Cerebellum (tissue), 4 donors: ENCODE measurements at places on chromosomes 3 and 15. TPM values are rescaled to one million over a fixed set of nuclear protein-coding genes. Genes with fewer than 3 reads are reported as not detected.

DNA sequence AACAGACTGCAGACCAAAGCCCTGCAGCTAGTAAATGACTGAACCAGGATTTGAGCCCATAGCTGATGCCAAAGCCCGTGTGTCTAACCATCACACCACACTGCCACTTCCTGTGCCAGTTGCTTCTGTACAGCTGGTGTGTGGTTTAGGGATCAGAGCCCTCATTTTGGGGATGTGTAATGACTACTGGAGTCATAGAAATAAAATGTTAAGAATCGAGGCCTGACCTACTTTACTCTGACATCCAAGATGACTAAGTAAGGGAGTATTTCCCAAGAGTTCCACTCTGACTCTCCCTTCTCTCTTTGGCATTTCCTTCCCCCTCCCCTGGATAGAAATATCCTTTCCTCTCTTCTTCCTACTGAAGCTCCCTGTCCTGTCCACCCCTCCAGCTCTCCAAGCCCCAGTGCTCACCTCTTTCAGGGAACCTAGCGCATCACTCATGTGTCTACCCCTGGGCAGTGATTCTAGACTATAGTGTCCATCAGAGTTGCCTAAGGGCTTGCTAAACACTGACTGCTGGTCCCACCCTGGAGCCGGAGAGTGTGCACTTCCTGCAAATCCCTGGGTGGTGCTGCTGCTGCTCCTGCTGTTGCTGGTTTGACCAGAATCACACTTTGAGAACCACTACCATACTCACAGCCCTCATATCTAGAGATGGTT, 53.8 kb downstream of the MGLL start:
- no peak for DNase-seq

GRCh38 chr3:157498371-157498770, 4.8 kb downstream of the VEPH1 start:
- no peak for DNase-seq

DNA sequence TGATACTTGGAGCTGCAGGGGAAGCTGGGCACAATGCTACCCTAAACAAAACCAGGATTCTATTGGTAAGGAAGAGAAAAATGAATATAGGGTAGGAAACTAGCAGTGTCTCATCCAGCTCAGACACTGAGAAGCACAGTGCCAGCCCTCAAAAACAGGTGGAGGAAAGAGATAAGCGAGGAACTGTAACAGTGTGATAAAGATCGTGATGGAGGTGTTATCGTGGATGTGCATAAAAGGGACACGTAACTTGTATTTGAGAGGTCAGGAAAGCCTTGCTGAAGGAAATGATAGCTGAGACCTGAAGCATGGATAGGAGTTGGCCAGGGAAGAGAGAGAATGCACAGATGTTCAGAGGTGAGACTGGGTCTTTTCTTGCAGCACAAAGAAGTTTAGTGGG, 27.4 kb downstream of the MIX23 start:
- no peak for DNase-seq

CHRNA7 gene
- total RNA-seq, result 7.3 TPM

GRCh38 chr3:143358793-143359491, 239.4 kb downstream of the CHST2 start:
- no peak for DNase-seq

DNA sequence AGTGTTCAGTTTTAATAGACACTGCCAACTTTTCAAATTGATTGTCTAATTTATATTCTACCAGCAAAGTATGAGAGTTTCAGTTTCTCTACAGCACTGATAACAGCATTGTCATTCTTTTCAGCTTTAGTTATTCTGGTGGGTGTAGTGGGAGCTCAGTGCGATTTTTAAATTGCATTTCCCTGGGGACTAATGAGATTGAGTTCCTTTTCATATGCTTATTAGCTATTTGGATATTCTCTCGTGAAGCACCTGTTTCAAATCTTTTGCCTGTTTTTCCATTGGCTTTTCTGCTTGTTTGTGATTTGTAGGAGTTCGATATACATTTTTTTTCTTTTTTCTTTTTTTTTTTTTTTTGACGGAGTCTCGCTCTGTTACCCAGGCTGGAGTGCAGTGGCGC, 18.8 kb upstream of the IDH2 start:
- DNase-seq, result no peak

DNA sequence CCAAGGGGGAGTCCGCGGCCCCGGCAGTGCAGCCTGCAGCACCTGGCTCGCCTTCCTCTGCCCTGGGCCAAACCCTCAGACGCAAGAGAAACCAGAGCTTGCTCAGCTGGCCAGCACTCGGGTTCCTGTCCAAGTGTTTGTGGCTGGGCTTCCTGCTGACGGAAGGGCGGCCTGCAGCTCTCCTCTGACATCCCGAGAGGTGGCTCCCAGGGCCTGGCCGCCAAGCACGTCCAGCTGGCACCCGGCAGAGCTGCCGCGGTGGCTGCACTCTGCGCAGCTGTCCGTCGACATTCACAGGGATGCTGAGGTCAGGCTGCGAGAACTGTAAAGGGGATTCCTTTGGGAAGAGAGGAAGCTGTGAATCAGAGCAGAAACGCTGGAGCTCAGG, 85.6 kb downstream of the CPN2 start:
- no peak for DNase-seq

- DNase-seq, result no peak
These were observed 11.0 kb downstream of the SCN10A start for GRCh38 chr3:38805004-38805403.

DNA sequence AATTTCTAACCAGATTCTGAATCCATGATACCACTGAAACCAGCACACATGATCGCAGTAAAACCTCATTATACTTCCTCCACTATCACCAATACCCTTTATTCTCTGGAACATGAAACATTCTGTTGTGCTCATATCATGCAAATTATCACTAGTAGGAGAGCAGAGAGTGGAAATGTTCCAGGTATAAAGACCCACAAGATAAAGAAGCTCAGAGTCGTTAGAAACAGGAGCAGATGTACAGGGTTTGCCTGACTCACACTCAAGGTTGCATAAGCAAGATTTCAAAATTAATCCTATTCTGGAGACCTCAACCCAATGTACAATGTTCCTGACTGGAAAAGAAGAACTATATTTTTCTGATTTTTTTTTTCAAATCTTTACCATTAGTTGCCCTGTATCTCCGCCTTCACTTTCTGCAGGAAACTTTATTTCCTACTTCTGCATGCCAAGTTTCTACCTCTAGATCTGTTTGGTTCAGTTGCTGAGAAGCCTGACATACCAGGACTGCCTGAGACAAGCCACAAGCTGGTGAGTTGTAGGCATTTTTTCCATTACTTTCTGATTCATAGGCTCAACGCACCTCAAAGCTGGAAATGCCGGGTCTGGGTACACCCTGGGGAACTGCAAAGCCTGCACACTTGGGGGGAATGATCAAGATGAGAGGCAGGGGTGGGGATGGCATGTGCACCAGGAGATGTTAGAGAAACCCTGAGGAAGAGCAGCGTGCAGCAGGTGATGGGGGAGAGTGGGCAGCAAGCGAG, at the start of gene CCR2:
TSS of gene CCR2 (plus strand) at position 465 of the 764 bp plus-strand sequence. CDS start 3,417 bp downstream, outside the sequence.
- DNase-seq, result no peak

GRCh38 chr3:38255627-38256026, 10.0 kb upstream of the SLC22A13 start:
- no peak for DNase-seq

GRCh38 chr3:21330293-21330692, 420.7 kb downstream of the ZNF385D start:
- DNase-seq, result no peak

DNA sequence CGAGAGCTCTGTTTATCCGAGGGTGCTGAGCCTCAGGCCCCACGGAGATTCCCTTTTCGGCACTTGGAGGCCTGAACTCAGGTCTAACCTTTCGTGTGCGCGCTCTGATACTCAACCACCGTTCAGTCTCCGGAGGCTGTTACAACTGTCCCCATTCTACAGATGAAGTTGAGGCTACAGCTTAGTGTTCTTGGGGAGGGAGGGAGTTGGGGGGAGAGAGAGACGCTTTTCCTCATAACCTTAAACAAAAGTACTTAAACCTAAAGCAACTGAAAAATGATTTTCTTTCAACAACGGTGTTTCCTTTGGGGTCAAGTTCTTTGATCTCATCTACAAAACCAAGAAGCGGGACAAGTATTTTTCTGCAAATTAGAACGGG, 952 bp upstream of the CHST2 start:
- no peak for DNase-seq

- DNase-seq, result no peak
These were observed 5.5 kb upstream of the IMPDH2 start for GRCh38 chr3:49034650-49035049.

DNA sequence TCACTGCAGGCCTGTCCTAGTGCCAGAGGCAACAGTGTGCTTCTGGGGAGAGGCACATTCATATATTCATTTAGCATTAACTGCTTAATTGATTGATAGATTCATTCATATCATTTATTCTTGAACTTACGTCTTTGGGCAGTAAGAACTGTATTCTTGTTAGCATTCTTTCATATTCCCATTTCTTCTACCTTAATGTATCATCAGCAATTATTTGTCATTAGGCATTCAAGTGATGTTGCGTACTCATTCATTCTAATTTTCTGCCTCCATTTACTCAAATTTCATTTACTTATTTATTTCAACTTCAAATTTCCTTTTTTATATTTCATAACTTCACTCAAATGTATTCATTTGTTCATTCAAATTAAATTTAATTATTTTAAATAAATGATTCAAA, 31.5 kb upstream of the CCR4 start:
- no peak for DNase-seq

- no peak for DNase-seq
These were observed 376.5 kb downstream of the MFSD1 start for GRCh38 chr3:159178209-159178897.

DNA sequence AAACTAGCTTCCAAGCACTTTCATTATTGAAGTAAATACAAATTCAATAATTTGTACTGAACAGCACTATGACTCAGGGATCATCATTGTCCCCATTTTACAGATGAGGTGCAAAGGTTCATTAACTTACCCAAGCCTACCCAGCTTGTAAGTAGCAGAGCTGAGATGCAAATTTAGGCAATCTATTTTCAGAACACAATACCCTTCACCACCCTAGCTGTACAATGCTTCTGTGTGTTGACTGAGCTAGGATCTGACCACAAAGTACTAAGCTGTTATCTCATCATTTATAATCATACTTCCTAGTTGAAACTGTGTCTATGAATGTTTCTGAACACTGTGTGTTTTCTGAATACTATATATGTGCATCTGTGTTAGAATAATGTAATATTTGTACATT, 3.2 kb upstream of the ILDR1 start:
- no peak for DNase-seq

OR5H2 gene
- not detected for total RNA-seq

SST gene
- 10.0 TPM for total RNA-seq

TMC3 gene
- total RNA-seq, result 0.09 TPM

GRCh38 chr3:15823092-15823491, 25.3 kb upstream of the ANKRD28 start:
- peak; percentile 15 for DNase-seq

SERINC4 gene
- not detected for total RNA-seq

ZNF710 gene
- total RNA-seq, result 14.0 TPM

LIPC gene
- total RNA-seq, result not detected

GRCh38 chr3:85297291-85297690, 338.5 kb downstream of the CADM2 start:
- peak; percentile 12 for DNase-seq

GRCh38 chr3:194476784-194477183, 10.0 kb downstream of the ATP13A3 start:
- no peak for DNase-seq

DNA sequence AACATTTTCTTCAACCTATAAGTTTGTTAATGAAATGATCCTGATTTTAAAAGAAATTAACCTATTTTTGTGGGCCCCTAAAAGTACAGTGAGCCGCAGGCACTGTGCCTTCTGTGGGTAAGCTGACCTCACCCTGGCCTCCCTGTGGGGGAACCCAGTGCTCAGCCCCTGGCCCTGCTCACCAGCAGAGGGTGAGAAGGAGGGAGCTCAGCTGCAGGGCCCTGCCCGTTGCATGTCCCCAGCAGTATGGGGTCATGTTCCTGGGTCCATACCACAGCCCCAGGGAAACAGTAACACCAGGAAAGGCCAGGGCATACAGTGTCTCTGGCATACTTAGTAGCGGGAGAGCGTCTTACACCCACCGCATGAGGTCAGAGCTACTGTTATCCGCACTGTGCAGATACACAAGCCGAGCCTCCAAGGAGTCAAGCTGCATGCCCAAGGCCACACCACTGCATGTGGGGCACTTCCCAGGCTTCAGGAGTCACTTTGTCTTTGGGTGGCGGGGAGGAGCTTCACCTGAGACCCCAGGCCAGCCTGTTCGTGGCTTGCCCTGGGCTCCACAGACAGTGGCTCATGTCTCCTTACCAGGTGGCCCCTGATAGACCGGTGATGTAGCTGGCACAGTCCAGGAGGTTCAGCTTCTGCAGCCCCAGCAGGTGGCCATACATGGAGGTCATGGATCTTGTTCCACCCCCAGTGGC, 22.6 kb upstream of the EHD4 start:
- no peak for DNase-seq

GRCh38 chr15:51232581-51232980, 105.8 kb downstream of the CYP19A1 start:
- DNase-seq, result no peak

- DNase-seq, result peak; percentile 35
These were observed 9.9 kb downstream of the AMOTL2 start for GRCh38 chr3:134364061-134364935.

GRCh38 chr15:66614951-66615760, 49.4 kb upstream of the LCTL start:
- no peak for DNase-seq

COL6A5 gene
- total RNA-seq, result 1.5 TPM

DNA sequence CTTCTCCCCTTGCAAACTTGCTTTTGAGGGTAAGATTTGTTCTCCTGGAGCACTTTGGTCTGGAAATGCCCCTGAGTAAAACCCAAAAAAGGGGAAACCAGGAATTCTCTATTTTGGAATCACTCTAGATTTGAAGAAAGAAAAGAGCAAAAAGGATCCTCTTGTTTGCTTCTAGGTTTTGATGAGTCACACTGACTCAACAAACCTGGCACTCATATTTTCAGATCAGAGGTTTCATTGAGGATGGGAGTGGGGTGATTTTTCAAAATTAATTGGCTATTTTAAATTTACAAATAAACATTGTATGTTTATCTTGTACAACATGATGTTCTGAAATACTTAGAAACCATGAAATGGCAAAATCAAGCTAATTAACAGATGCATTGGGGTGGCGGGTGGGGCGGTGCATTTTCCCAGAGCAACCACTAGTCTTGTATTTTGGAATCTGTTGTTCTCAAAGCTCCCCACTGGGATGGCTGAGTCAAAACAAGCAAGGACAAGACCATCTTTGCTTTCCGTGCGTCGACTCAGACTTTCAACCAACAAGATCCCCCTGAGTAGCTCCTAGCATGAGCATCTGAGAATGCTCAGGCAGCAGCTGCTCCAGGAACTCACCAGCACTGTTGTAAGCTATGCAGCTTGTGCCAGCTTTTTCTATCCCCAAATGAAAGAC, 451.4 kb downstream of the WDR72 start:
- no peak for DNase-seq

DNA sequence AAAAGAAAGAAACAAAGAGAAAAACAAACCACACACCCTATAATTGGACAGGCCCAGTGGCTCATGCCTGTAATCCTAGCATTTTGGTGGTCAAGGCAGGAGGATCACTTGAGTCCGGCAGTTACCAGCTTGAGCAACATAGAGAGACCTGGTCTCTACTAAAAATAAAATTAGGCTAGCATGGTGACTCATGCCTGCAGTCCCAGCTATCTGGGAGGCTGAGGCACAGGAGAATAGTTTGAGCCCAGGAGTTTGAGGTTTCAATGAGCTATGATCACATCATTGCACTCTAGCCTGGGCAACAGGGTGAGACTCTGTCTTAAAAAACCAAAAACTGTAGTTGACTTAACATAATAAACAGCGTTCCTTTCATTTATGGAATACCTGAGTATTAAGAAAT, 72.3 kb upstream of the ST3GAL6 start:
- DNase-seq, result no peak

GPR156 gene
- 6.2 TPM for total RNA-seq
